Activated T-cell treated with anti-CD3 and anti-CD28 coated beads, Interleukin-2, amount 50 U/mL, for 72 hours (primary cell): ENCODE measurements at places on chromosomes 6 and 20.

GRCh38 chr20:20568604-20569205 is 143.7 kb downstream of the RALGAPA2 start:
- DNase-seq = peak; percentile 35

DNA sequence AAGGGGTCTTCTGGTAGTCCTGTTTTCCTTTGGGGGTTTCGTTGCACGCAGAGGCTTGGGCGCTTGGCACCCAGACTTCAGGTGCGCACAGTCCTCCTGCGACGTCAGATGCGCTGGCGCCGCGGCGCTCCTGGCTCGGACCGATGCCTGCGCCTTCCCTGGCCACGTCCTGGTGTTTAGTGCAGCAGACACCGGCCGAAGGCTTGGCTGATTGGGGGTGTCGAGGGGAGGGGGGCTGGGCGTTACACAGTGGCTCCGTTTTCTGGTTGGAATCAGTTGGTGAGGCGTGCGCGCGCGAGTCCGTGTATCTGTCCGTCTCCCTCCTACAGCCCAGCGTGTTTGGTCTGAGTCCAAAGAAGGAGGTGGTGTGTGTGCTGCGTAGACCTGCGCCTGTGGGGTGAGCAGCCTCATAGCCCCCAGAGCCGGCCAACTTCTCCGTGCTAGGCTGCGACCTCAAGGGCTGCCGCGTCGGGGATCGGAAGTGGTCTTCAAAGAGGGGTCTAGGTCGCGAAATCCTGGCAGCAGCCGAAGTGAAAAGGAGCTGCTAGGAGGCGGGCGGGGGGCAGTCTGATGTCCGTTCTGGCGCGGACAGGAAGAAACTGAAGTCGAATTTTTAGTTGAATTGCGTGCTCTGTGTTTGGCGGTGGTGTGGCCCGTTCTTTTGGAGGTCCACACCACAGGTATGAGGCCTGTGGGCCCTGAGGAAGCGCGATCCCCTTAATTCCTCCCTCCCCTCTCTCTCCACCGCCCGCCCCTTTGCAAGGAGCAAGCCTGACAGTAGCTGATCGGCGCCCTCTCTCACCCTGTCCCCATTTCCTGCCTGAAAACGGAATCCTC is 1.5 kb downstream of the SYNDIG1 start:
- DNase-seq = no peak

DNA sequence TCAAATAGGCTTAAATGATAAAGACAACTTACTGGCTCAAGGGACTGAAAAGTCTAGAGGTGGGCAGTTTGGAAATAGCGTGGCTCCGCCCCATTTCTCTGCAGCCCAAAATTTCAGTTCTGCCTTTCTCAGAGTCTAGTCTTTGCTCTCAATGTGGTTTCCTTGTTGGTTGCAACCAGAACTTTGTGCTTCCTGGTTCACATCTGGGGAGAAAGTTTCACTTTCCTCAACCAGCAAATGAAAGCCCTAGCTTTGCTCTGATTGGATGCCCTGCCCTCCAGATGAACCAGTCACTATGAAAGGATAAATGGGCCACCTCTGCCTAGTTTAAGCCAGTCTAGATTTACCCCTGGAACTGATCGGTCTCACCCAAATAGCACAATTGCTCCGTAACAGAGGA is 14.9 kb downstream of the SYCP2L start:
- no peak for DNase-seq

GRCh38 chr6:70663881-70664466 is 3.7 kb upstream of the SMAP1 start:
- no peak for DNase-seq

DNA sequence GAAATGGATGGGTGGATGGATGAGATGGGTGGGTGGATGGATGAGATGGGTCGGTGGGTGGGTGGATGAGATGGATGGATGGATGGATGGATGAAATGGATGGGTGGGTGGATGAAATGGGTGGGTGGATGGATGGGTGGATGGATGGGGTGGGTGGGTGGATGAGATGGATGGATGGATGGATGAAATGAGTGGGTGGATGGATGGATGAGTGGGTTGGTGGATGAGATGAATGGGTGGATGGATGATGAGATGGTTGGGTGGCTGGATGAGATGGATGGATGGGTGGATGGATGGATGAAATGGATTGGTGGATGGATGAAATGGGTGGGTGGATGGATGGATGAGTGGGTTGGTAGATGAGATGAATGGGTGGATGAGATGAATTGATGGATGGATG is 35.7 kb downstream of the THBS2 start:
- DNase-seq = no peak

DNA sequence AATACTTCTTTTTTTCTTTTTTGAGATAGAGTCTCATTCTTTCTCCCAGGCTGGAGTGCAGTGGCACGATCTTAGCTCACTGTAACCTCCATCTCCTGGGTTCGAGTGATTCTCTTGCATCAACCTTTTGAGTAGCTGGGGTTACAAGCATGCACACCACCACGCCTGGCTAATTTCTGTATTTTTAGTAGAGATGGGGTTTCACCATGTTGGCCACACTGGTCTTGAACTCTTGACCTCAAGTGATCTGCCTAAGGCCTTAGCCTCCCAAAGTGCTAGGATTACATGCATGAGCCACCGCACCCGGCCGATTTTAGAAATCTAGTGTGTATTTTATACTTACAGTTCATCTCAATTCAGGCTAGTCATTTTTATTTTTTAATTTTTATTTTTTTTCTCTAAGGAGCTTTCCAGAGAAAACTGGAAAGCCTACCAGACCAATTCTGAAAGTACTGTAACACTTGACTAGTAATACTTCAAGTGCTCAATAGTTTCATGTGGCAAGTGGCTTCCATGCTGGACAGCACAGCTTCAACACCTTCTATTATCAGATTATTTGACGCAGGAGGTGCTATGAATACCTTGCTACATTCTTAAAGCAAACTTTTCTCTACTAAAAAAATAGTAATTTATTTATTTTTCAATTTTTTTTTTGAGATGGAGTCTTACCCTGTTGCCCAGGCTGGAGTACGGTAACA is 25.0 kb downstream of the POLR1C start:
- DNase-seq = no peak

GRCh38 chr6:41670703-41671360 is 32.6 kb downstream of the MDFI start:
- DNase-seq = no peak

DNA sequence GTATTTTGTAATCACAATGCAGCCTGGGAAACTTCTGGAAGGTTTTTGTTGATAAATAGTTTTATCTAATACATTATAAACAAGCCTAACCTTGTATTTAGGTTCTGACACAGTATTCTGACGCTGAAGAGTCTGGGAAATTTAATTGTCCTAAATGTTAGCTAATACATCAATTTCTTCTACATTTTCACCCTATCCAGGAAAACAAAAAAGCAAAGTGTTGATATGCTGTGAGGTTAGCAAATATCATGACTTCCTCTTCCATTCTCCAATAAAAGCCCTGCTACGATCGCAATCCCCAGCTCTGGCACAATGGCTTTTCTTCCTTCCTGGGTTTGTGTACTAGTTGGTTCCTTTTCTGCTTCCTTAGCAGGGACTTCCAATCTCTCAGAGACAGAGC is at the start of gene C6orf58:
Gene C6orf58 (plus strand): TSS at position 301 of the 400 bp plus-strand sequence. CDS start 12 bp downstream, at position 313.
- DNase-seq = no peak

DNA sequence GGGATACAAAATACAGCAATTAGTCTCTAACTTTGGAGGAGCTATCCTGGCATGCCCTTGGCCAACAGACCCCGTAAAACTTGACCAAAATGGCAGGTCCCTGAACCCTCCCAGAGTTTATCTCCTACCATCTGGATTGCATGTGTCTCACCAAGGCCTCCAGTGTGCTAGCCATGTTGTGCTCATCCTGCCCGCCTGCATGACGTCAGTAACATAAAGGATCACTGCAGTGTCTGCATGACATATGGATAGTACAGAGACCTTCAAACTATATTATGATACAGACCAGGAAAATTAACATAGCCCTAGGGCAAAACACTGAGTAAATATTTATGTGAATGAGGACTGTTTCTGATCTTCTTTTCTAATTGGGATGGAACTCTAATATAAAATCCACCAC is 25.3 kb downstream of the CPXM1 start:
- no peak for DNase-seq

- no peak for DNase-seq
These were observed 22.6 kb upstream of the SH3BGRL2 start for GRCh38 chr6:79608334-79609224.

GRCh38 chr20:58701431-58702160 is 9.0 kb downstream of the NPEPL1 start:
- no peak for DNase-seq

- DNase-seq = no peak
These were observed 7.1 kb downstream of the IRF4 start for GRCh38 chr6:398558-399078.

- peak; percentile 64 for DNase-seq
These were observed 234.9 kb upstream of the MCHR2 start for GRCh38 chr6:100228834-100229441.

- no peak for DNase-seq
These were observed 56.7 kb upstream of the SMIM29 start for GRCh38 chr6:34305497-34305896.

DNA sequence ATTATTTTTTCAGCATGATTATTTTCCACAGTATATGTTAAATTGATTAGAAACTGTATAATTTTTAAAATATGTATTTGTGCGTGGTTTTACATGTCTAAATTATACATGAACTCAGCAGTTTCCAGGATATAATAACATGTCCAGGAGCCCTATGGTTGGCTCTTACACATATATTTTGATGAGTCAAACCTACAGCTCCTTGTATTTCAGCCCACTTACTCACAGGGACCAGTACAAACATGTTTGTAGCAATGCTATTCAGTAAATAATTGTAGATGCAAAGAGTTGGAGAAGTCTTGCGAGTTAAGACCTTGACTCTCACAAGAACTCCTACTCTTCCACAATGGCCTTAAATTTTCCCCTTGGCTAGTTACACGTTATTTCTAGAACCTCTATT is 107.2 kb upstream of the SASH1 start:
- no peak for DNase-seq

DNA sequence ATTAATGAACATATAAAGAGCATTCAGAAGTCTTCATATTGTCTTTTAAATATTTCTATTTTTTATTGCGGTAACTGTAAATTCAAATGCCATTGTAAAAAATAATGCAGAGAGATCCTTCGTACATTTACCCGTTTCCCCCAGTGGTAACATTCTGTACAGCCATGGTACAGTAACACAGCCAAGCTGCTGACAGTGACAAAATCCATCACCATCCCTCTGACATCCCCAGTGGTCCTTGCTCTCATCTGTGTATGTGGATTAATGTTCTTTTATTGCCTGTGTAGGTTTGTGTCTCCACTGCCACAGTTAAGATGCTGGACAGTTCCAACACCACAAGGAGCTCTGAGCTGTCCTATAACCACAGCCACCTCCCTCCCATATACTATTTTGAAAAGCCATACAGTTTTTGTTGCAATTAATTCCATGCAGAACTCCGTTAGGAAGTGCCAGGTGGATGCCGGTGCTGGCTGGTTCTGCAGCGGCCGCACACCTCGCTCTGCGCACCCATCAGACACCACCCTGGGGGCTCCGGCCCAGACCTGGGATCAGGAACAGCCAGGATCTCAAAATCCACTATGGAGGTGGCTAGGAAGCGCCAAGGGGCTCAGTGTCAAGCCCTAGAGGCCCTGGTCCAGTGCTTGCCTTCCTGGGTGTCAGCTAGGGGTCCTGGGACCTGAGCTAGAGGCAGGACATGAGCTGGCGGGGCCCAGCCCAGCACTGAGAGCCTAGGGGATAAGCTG is 93.1 kb upstream of the PMEPA1 start:
- no peak for DNase-seq

- no peak for DNase-seq
These were observed 22.9 kb upstream of the ARMC2 start for GRCh38 chr6:108825326-108825725.

GRCh38 chr6:85482905-85483700 is 33.2 kb downstream of the NT5E start:
- peak; percentile 87 for DNase-seq

- DNase-seq = no peak
These were observed 778 bp downstream of the PKIG start for GRCh38 chr20:44583157-44583556.

- no peak for DNase-seq
These were observed 55.7 kb upstream of the PREP start for GRCh38 chr6:105458551-105458950.
